Subcutaneous adipose tissue (tissue), 4 donors: ENCODE measurements at places on chromosomes 5 and 9. TPM values are rescaled to one million over a fixed set of nuclear protein-coding genes. Genes with fewer than 3 reads are reported as not detected.

FBLL1 gene
- total RNA-seq, result not detected

EDIL3 gene
- 10.5 TPM for total RNA-seq

CDHR2 gene
- not detected for total RNA-seq

ABLIM3 gene
- 320 TPM for total RNA-seq

PCDHGA2 gene
- total RNA-seq, result 2.6 TPM

ELOVL7 gene
- 14.1 TPM for total RNA-seq

CCL21 gene
- 1.9 TPM for total RNA-seq

RNF44 gene
- 9.2 TPM for total RNA-seq

LIX1 gene
- total RNA-seq, result not detected

DNM1 gene
- total RNA-seq, result 53.5 TPM

PDZD2 gene
- total RNA-seq, result 91.4 TPM

PCDHB6 gene
- total RNA-seq, result 0.94 TPM

GABBR2 gene
- not detected for total RNA-seq

ST8SIA4 gene
- 14.0 TPM for total RNA-seq

RLN2 gene
- total RNA-seq, result not detected

IFNA5 gene
- not detected for total RNA-seq

ANKRD55 gene
- not detected for total RNA-seq

WNT8A gene
- not detected for total RNA-seq

LHX2 gene
- not detected for total RNA-seq

EPB41L4A gene
- total RNA-seq, result 22.2 TPM

MOB3B gene
- total RNA-seq, result 13.4 TPM

SPINK7 gene
- not detected for total RNA-seq

SPATA31C1 gene
- total RNA-seq, result not detected

STK32A gene
- 3.6 TPM for total RNA-seq

LRRC19 gene
- total RNA-seq, result not detected

NIPAL4 gene
- total RNA-seq, result not detected

SLC4A9 gene
- total RNA-seq, result not detected

GRIN1 gene
- not detected for total RNA-seq

CCNI2 gene
- total RNA-seq, result not detected

SPTLC1 gene
- 95.4 TPM for total RNA-seq

IL4 gene
- not detected for total RNA-seq

BAAT gene
- not detected for total RNA-seq

MAP1B gene
- 174 TPM for total RNA-seq

MCCC2 gene
- 94.6 TPM for total RNA-seq

OTP gene
- not detected for total RNA-seq

MYOT gene
- total RNA-seq, result not detected

IL17B gene
- total RNA-seq, result not detected

SPATA31A3 gene
- total RNA-seq, result not detected

FAM153A gene
- total RNA-seq, result 0.38 TPM

PCDHA9 gene
- 0.34 TPM for total RNA-seq

TSTD2 gene
- total RNA-seq, result 19.2 TPM

NUTM2F gene
- not detected for total RNA-seq

RNF208 gene
- total RNA-seq, result not detected

CCDC183 gene
- total RNA-seq, result 2.3 TPM

WHRN gene
- 0.82 TPM for total RNA-seq

TEX48 gene
- total RNA-seq, result not detected

NUP155 gene
- 22.0 TPM for total RNA-seq

ACTL7B gene
- not detected for total RNA-seq

LTC4S gene
- not detected for total RNA-seq

FAM163B gene
- total RNA-seq, result not detected

PCDHA6 gene
- 0.22 TPM for total RNA-seq

DNAJB5 gene
- total RNA-seq, result 4.0 TPM

CCDC180 gene
- total RNA-seq, result 9.0 TPM

FOXD4L3 gene
- total RNA-seq, result not detected

CDH10 gene
- total RNA-seq, result not detected
